DMS 273 treated with DMSO at 0.1 percent for 48 hours (cell line): ENCODE measurements at places on chromosomes 3 and 15.

- no peak for DNase-seq
Measured at GRCh38 chr15:55937040-55937439, 56.4 kb downstream of the NEDD4 start.

- no peak for DNase-seq
Measured at GRCh38 chr3:119300991-119301391, 6.8 kb downstream of the ARHGAP31 start.

DNA sequence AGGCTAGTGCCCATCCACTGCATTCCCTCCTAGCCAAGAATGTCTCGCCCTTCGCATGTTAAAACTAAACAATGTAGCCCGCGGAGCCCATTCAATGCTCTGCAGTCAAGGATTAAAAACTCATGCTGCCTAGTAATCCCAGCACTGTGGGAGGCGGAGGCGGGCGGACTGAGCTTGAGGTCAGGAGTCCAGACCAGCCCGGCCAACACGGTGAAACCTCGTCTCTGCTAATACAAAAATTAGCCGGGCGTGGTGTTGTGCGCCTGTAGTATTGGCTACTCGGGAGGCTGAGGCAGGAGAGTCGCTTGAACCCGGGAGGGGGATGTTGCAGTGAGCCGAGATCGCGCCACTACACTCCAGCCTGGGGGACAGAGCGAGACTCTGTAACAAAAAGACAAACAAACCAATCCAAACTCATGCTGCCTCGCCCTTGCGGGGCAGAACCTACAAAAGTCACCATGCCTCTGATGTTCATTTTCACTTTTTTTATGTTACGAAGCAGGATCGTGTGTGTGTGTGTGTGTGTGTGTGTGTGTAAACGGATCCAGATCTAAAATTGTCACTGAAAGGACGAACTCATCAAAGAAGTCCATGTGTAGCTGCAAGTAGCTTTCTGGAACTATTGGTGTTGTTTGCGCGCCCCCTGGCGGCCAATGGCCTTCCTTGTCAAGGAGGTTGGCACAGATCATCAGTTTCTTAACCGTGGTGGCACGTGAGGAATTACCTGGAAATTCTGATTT lies 54.8 kb upstream of the SPESP1 start:
- peak; percentile 25 for DNase-seq

- no peak for DNase-seq
Measured at GRCh38 chr3:35602395-35602936, 36.9 kb upstream of the ARPP21 start.

- no peak for DNase-seq
Measured at GRCh38 chr3:134333522-134334181, 40.6 kb downstream of the AMOTL2 start.

GRCh38 chr3:59607656-59608055 lies 557.8 kb upstream of the CFAP20DC start:
- DNase-seq = no peak

DNA sequence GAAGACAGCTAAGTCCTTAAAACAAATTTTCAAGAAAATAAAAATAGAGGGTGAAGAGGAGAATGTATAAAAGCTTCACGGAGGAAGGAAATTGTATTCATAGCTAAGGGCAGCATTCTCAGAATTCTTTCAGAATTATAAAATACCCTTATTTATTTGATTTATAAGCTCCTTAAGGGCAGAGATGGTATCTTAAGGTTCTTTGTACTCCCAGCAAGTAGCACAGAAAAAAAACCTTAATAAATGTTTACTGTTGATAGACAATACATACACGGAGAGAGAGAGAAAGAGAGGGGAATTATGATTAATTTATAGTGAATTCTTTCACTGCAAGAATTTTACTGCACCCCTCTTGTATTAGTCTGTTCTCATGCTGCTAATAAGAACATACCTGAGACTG lies 375.6 kb upstream of the CCDC54 start:
- no peak for DNase-seq

DNA sequence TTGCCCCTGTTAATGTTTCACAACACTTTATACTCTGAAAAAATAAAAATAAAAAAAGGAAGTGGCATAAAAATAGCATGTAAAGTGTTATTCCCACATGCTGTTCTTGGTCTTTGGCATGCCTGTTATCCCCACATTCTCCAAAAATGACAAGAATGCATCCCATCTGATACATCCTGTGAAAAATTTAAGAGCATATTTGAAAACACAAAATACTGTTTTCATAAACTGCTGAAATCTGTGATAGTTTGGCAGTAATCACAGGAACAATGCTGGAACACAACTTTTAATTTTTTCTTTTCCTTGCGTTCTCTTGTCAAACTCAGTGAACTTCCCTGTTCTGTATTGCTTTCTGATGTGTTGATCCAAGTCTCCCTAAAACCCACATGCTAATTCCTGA lies 288.8 kb downstream of the ROBO2 start:
- no peak for DNase-seq

- no peak for DNase-seq
Measured at GRCh38 chr15:38401701-38402100, 52.2 kb upstream of the FAM98B start.

GRCh38 chr3:133880886-133881455 lies 14.7 kb downstream of the RAB6B start:
- DNase-seq = no peak

DNA sequence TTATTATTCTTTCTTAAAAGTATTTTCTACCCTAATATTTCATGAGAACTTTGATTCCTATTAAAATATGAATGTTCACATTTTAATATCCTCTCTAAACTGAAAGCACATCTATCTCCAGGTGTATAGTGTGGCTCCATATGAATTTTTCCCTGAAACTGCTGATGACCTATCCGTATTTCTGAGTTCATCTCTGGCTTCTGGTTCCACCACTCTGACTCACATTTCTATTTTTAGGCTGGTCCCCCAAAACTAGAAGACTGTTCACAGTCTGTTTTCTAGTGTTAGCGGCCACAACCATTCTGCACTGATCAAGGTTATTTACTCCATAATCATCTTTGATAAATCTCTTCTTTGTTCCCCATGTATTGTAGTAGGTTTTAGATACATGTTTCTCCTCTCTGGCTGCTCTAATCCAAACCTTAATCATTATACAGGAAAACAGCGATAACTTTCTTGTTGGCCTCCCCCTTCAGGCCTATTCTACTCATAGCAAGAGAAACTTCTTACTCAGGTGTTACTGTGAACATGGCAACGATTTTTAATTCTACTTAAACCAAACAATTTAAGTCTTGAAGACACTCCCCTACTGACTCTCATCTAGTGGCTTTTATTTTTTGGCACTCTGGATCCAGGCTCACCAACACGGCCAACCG lies 12.8 kb downstream of the ADPGK start:
- no peak for DNase-seq

GRCh38 chr3:145620002-145620401 lies 541.0 kb downstream of the PLOD2 start:
- DNase-seq = no peak

DNA sequence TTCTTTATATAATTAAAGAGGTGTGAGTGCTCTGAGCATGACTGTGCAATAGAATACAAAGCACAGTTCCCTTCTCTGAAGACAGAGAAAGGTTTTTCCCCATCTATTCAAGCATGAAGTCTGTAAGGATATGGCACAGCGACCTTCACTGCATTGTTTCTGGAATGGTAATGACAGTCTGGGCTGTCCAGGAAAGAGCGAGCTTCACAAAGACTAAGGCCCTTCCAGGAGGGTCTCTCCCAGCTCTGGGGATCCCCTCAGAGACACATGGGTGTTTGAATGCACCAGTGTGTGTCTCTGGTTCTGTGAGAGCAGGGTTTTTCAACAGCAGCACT lies 179.9 kb upstream of the NR2E3 start:
- DNase-seq = no peak

DNA sequence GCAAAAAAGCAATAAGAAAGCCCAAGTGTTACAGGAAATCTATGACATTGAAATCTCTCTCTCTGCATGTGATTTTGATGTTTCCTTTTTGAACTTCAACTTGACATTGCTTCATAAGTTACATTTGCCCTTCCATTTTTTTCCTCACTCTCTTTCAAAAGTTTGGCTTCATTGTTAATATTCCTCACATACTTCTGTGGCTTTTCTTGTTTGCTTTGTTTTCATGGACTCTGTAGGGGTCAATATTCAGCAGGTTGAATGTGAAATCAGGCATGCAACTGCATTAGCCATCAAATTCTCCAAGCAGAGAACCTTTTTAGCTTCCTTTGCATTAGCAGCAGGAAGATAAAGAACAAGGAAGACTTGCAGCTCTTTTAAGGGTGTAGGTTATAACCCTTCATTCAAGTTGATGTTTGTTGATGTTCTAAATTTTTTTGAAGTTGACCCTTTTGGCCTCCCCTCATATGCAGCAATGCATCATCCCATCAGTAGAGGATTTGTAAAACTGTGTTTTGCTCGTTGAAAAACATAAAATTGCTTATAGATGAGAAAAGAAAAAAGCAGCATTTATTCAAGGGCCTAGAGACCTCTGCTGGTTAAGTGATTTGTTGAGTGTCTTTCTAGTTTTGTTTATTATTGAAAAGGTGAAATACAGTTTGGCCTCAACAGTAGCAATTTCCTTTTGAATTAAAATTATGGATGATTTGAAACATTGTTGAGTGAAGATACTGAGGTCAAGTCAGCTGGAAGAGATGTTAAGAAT lies 211.4 kb downstream of the IL5RA start:
- DNase-seq = no peak

- DNase-seq = no peak
Measured at GRCh38 chr15:42921342-42921731, 759 bp upstream of the TTBK2 start.

DNA sequence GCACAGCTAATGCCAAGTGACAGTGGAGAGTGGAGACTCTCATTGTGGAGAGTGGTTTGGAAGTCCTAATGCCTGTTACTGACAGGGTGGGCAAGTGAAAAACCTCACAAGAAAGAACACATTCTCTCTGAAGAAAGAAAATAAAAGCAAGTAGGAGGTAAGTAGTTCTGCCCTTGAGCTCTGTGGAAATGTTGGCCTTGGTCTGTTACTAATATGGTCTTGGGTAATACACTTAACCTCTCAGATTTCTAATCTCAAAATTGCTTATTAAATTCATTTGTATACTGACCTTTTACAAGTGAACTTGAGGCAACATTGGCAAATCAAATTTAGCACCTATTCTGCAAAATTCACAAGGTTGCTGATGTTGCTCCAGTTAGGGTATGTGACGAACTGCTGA lies 291.6 kb upstream of the CBLB start:
- no peak for DNase-seq

DNA sequence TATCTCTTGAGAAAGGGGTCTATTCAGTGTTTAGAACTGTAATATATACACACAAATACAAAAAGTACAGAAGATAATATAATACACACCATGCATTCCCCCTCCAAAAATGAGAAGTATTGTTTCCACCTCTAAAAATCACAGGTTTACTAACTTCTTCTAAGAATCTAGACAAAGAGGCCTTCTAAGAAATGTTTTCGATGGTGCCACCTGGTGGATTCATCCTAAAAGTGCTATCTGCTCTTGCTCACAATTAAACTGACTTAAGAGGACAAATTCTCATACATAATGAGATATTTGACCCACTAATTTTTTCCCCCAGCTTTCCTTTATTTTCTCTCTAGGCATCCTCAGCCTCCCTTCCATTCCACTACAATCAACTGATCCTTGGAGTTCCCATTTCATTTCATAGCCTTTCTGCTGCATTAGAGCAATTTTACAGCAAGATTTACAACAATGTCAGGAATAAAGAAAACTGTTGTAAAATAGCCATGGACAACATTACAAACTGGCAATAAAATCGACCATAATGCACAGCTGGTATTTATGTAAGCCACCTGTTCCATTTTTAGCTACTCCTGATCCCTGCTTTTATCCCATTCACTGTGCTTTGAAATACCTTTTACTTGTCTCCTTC lies 124.6 kb downstream of the ARRDC4 start:
- DNase-seq = peak; percentile 21

GRCh38 chr3:190130037-190130436 lies 9.3 kb upstream of the P3H2 start:
- no peak for DNase-seq

- no peak for DNase-seq
Measured at GRCh38 chr15:68352401-68353062, 75.0 kb downstream of the FEM1B start.

GRCh38 chr15:80118956-80119355 lies 33.8 kb upstream of the FAH start:
- DNase-seq = peak; percentile 72

DNA sequence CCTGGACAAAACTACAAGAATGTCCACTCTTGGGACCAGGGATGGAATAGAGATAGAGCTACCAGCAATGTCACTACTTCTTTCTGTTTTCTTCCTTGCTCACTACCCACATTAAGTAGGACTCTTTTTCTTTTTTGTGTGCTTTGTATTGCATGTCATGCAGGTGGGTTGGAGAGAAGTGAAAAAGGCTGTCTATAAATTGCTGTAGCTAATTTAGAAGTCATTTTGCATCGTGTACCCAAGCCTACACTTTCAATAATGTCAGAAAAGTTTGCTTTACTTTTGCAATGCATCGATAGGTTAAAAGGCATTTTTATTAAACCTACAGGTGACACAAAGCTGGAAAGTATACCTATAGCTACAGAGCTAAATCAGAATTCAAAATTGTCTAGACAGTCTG lies 58.9 kb downstream of the GTF2E1 start:
- no peak for DNase-seq

DNA sequence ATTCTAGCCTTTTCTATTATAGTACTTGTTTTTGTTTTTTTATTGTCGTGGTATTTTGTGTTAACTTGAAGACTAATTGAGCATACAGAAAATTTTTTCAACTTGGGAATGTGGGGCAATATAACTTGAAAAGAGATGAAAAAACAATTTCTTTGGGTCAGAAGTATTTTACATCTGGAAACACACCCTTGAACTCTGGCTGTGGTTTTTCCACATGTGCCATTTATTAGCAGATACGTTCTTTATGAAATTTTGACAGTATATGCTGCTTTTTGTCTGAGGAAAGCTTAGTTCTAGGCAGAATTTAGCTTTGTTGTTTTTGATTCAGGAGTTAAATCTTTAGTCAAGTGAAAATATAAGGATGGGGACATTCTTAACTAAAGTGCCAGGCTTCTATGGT lies 44.7 kb downstream of the TCF12 start:
- DNase-seq = no peak

DNA sequence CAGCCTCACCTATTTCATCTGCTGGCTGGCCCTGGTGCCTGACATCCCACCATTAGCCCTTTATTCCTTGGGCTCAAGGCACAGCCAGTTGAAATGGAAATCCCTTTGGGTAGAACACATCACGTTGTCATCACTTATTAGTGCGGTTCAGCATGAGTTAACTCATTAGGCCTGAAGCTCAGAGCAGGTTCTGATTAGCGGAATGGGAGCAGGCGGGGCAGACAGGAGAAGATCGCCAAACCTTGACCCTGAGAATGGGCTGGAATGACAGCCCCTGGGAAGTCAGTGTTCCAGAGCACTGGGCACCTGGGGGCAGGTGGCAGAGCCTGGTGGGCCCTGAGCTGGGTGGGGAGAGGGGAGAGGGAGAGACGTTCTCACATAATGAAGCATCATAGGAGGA lies 5.8 kb downstream of the ITGA11 start:
- no peak for DNase-seq
